ENCODE measurements at places on chromosomes 12 and 14.

GRCh38 chr12:4556735-4557530 is 5.1 kb upstream of the DYRK4 start:
- DNase-seq, result no peak

DNA sequence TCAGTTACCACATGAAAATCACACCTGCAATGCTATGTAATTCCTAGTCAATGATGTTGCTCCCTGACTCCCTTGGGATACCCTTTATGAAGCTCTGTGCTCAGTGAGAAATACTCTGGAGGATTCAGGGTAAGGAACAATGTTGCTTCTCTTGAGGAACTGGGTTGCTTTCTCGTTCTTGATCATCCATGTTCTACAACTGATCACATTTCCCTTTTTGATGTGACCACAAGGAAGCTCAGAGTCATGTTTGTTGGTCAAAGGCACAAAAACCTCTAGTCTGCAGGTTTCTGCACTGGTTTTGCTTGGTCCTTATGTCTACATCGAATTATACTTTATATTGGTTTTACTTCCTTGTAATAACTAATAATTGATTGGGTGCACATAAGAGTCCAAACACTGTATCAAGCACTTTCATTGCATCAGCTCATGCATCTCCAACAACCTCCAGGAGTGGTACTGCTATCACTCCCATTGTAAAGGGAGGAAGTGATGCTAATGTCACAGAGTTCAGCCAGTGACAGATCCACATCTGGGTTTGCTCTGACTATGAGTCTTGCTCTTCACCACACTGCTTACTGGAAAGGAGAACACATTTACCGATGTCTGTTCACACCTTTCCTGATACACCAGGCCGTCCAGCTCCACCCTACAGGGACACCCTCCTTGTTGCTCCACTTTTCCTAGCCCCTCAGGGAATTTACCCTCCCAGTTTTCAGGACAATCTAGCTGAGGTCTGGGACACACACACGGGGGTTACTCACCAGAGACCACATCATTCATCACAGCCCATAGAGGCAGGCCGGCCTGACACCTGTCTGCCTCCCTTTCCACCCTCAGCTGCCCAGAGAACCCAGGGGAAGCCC is 41.0 kb downstream of the CMKLR1 start:
- DNase-seq, result no peak

GRCh38 chr12:117517219-117517739 is 155.9 kb upstream of the NOS1 start:
- DNase-seq, result no peak

- DNase-seq, result no peak
Measured at GRCh38 chr14:90758959-90759358, 57.3 kb downstream of the TTC7B start.

- DNase-seq, result no peak
Measured at GRCh38 chr12:77118696-77119095, 53.3 kb upstream of the E2F7 start.
